ENCODE measurements at places on chromosomes 6 and 20. TPM values are rescaled to one million over a fixed set of nuclear protein-coding genes. Genes with fewer than 3 reads are reported as not detected.

DNA sequence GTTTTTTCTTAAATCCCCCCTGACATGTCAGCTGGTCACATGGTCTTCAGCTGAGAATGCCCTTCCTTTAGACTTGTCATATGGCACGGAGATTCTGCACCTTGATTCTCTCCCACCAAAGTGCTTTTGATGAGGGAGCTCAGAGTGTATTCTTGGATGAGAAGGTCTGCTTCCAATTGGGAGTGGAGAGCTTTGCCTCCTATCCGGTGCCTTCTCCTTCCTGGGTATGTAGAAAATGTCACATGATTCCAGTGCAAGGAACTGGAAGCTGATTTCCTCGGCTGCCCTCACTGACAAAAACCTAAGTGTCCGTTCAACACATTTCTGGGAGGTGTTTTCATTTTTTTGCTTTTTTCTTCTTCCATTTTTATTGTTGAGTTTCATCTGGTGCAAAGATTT lies 197.2 kb downstream of the TFAP2C start:
- DNase-seq = no peak

GRCh38 chr20:14832630-14833029 lies 495.2 kb upstream of the FLRT3 start:
- no peak for DNase-seq

- DNase-seq = no peak
These were observed 13.2 kb upstream of the CST4 start for GRCh38 chr20:23702021-23702420.

The PI3 gene
- total RNA-seq = not detected

The GFRA4 gene
- not detected for total RNA-seq
